ENCODE measurements at places on chromosomes 16 and 17. TPM values are rescaled to one million over a fixed set of nuclear protein-coding genes. Genes with fewer than 3 reads are reported as not detected.

DNA sequence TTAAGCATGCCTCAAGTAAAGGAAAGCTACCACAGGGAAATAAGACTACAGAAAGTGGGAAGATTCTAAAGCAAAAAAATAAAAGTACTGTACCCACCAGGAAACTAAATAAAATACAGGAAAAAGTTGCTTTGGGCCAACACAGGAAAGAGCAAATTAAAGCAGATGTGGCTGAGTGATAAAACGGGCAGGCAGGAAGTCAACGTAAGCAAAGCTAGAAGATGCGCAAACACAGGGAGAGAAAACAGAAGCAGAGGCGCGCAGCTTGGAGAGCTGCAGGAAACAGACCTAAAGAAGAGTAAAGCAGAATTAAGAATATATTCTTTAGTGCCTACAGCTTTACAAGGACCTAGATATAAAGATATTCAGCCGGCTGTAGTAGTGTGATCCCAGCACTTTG is 21.7 kb downstream of the USP36 start:
- DNase-seq, result peak; percentile 66

- no peak for DNase-seq
These were observed 57.4 kb upstream of the STAC2 start for GRCh38 chr17:39283098-39283497.

GRCh38 chr17:43613917-43614316 is 47.8 kb downstream of the MEOX1 start:
- DNase-seq, result no peak

DNA sequence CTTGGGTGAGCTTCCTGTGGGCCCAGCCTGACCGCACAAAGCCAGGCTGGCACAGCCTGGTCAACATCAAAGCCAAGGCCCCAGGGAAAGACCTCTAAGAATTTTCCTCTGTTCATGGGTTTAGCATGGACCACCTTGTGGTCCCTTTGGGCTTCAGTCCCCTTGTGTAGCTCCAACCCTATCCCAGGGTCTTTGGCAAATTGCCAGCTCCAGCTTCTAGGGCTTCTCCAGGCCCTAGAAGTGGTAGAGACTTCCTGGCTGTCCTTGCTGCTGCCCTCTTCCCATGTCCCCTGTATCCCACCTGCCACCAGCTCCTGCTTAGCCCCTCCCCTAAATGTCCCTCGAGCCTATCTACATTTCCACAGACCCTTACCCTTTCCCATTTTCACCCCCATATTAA is 9.7 kb upstream of the ITGA3 start:
- DNase-seq, result no peak

DNA sequence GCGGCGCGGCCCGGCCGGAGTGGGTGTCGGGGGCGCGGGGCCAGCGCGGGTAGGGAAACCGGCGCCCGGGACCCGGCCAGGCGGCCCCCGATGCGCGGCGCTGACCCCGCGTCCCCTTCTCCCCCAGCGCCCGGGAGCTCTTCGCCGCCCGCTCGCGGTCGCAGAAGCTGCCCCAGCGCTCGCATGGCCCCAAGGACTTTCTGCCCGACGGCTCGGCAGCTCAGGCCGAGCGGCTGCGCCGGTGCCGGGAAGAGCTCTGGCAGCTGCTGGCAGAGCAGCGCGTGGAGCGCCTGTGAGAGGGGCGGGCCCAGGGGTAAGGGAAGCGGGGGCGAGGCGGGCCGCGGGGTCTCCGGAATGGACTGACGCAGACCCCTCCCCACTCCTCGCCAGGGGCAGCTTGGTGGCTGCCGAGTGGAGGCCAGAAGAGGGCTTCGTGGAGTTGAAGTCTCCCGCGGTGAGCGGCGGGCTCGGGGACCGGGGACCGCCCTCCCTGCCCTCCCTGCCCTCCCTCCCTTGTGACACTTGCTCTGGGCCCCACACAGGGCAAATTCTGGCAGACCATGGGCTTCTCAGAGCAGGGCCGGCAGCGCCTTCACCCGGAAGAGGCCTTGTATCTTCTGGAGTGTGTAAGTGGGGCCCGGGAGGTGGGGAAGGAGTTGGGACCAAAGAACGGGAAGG is 430 bp downstream of the TSEN54 start:
- DNase-seq, result no peak

DNA sequence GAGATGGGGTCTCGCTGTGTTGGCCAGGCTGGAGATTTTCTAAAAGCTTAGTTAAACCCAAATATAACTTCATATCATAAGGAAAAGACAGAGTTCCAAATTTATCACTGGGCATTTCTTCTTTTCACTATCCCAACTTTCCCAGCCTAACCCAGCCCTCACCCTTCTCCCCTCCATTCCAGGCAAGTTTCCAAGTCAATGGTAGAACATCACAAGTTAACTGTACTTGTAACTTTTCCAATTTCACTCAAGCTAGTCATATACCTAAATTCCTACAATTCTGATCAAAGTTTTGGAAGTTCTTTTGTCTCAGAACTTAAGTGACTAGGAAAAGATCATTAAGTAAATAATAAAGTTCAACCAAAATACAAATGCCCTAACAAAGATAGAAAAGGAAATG is 61.2 kb downstream of the USP32 start:
- no peak for DNase-seq

- DNase-seq, result no peak
These were observed 317.2 kb downstream of the C16orf95 start for GRCh38 chr16:87000001-87000400.

The EPX gene
- total RNA-seq, result not detected

- DNase-seq, result no peak
These were observed 9.4 kb upstream of the TOM1L1 start for GRCh38 chr17:54891176-54891821.

DNA sequence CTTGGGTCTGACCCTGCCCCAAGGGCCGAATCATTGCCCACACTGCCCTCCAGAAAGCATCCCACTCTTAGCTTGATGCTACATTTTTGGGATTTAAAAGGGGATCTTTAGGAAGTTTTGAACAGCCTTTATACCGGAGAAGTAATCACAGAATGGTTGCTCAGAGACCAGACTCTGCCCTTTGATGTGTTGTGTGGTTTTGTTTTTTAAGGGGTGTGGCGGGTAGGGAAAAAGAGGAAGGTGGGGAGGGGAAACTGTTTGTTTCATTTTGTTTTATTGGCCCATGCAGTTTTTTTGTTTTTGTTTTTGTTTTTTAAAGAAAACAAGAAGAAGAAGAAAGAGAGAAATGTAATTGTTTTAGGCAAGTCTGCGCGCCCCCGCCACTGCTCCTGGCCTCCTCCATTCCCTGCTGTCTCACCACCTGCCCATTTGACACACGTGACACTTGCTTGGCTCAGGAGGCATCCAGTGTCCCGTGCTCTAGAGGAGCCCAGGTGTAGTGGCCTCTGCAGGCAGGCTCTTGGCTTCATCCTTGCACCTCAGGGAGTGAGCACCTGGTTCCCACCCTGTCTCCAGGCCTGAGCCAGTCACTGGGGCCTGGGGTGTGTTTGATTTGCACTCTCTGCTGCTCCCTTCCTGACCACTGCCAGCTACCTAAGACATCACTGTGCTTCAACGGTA is 35.7 kb downstream of the GNAO1 start:
- DNase-seq, result no peak

DNA sequence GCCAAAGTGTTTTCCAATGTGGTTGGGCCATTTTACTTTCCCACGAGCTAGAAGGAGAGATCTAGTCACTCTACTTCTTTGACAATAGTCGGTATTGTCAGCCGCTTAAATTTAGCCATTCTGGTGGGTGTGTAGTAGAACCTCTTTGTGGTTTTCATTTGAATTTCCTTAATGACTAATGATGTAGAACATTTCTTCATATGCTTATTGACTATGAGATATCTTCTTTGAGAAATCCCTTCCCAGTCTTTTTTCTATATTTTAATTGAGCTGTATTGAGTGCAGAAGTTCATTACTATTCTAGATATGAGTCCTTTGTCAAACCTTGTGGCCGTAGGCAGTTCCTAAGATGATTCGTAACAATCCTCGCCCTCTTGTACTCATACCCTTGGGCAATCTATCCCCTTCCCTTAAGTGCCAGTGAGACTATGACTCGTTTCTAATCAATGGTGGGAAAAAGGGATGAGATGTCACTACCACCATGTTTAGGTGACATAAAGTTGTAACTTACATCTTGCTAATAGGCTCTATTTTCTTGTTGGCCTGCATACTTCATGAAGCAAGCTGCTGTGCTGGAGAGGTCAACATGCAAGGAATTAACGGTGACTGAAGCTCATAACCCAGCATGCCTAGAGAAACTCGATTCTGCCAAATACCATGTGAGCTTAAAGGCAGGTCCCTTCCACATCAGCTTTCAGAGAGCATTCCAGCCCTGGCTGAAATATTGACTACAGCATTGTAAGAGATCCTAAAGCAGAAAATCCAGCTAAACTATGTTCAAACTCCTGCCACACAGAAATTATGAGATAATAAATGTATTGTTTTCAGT is 817.9 kb upstream of the SOX9 start:
- no peak for DNase-seq

The KCTD11 gene
- 10.0 TPM for total RNA-seq

The CHST4 gene
- not detected for total RNA-seq

GRCh38 chr17:56781906-56782305 is 51.8 kb downstream of the C17orf67 start:
- no peak for DNase-seq

- DNase-seq, result no peak
These were observed 22.7 kb downstream of the MYO1D start for GRCh38 chr17:32854207-32854606.

DNA sequence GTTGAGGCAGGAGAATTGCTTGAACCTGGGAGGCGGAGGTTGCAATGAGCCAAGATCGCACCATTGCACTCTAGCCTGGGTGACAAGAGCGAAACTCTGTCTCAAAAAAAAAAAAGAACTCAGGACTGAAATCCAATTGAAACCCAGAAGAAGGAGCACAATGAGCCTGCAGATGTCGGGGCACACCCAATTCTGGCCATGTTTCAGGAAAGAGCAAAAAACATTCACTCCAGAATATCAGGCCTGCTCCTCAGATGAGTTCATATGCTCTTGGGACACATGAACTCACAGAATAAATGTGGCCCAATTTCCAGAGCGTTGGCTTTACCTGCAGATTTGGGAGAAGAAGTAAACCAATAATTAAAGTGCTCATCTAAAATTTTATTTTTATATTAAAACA is 3.0 kb upstream of the CMTM2 start:
- DNase-seq, result no peak

Data from posterior vena cava (tissue), 2 donors.